ENCODE measurements at places on chromosomes 2 and 18. TPM values are rescaled to one million over a fixed set of nuclear protein-coding genes. Genes with fewer than 3 reads are reported as not detected.

SMYD1 gene
- total RNA-seq, result not detected

ACVR1C gene
- 0.34 TPM for total RNA-seq

NCKAP5 gene
- total RNA-seq, result 5.2 TPM

ATP6V1C2 gene
- total RNA-seq, result 0.68 TPM

PKDCC gene
- 0.34 TPM for total RNA-seq

FNDC4 gene
- total RNA-seq, result 2.8 TPM

IAH1 gene
- total RNA-seq, result 35.2 TPM

CFAP65 gene
- not detected for total RNA-seq

TMEM247 gene
- not detected for total RNA-seq

RALBP1 gene
- 96.0 TPM for total RNA-seq

TYMS gene
- 6.8 TPM for total RNA-seq

TSGA10 gene
- 8.6 TPM for total RNA-seq

DGKD gene
- 13.8 TPM for total RNA-seq

DSG2 gene
- 557 TPM for total RNA-seq

NT5C1B gene
- total RNA-seq, result not detected

Data from nasal cavity respiratory epithelium epithelial cell of viscerocranial mucosa (primary cell).